ENCODE measurements at places on chromosomes 12 and 14.

DNA sequence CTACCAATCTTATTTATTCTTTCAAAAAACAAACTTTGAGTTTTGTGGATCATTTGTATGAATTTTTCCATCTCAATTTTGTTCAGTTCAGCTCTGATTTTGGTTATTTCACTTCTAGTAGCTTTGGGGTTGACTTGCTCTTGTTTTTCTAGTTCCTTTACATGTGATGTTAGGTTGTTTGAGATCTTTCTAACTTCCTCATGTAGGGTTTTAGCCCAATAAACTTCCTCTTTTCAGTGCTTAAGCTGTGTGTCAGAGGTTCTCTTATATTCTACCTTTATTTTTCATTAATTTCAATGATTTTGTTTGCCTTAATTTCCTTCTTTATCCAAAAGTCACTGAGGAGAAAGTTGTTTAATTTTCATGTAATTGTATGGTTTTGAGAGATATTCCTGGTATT is 860.4 kb upstream of the FBXO33 start:
- DNase-seq, result no peak

- DNase-seq, result no peak
Measured at GRCh38 chr14:103782376-103782775, 65.0 kb downstream of the PPP1R13B start.

- DNase-seq, result no peak
Measured at GRCh38 chr14:52360831-52361230, 46.7 kb downstream of the PTGER2 start.

- no peak for DNase-seq
Measured at GRCh38 chr12:19988948-19989347, 379.4 kb upstream of the PDE3A start.

DNA sequence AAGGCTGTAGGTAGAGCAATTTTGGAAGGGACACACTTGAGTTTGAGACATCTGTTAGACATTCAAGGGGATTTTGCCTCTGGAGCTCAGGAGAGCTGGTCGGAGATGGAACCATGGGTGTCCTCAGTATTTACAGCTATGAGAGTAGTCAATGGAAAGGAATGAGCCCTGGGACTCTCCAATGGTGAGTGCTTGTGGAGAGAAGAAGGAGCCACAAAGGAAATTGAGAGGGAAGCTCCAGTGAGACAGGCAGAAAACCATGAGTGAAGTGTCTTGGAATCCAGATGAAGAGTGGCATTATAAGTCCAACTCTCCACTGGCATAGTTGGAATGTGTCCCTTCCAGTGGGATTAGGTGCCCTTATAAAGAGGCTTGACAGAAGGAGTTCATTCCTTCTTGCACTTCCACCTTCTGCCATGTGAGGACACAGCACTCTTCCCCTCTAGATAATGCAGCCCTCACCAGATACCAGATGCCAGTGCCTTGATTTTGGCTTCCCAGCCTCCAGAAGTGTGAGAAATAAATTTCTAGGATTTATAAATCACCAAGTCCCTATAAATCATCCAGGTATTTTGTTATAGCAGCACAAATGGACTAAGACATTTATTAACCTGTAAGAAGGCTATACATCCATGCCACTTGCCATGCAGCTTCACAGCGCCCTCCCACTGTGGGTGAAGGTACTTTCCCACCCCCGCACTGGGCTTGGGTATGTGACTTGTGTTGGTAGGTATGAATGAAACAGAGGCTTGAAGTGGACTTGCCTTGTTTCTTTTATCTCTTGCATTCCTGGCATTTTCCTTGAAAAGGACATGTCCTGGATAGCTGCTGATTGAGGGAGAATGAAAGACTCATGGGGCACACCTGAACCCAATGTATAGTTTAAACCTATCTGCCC is 27.3 kb downstream of the LLPH start:
- DNase-seq, result no peak

- DNase-seq, result no peak
Measured at GRCh38 chr12:22254478-22254877, 80.0 kb downstream of the ST8SIA1 start.

- DNase-seq, result no peak
Measured at GRCh38 chr12:125434131-125434530, 368.9 kb downstream of the AACS start.

GRCh38 chr12:49624921-49625577 is 1.7 kb downstream of the PRPF40B start:
- DNase-seq, result no peak

GRCh38 chr14:77659831-77660230 is 43.4 kb upstream of the SPTLC2 start:
- peak; percentile 62 for DNase-seq

DNA sequence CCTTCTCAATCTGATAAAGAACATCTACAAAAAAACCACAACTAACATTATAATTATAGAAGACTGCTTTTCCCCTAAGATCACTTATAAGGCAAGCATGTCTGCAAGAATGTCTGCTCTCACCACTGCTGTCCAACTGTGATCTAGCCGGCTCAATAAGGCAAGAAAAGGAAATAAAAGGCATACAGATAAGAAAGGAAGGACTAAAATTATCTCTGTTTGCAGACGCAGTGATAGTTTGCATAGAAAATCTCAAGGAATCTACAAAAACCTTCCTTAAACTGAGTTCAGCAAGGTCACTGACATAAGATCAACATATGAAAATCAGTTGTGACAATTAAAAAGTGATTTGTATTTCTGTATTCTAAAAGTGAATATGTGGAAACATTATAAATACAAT is 138.0 kb upstream of the EGLN3 start:
- no peak for DNase-seq

GRCh38 chr12:130764073-130764472 is 48.0 kb upstream of the RIMBP2 start:
- peak; percentile 37 for DNase-seq

GRCh38 chr14:84937016-84937415 is 592.9 kb upstream of the FLRT2 start:
- no peak for DNase-seq

DNA sequence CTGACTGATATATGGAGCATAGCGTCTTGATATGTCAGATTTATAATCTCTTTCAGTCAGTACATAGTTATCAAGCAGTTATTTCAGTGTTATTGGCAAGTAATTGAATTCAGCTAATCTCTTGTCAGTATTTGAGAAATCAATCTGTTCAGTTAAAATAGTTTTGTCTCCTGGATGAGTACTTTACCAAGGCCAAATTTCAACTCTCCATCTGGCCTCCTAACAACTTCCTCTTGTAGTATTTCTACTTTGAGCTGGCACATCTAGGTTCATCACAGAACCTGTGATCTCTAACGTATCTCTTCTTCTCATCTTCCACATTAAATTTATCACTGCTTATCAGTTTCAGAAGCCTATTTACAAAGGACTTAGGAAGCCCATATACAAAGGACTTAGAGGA is 690.5 kb downstream of the C12orf50 start:
- DNase-seq, result no peak

DNA sequence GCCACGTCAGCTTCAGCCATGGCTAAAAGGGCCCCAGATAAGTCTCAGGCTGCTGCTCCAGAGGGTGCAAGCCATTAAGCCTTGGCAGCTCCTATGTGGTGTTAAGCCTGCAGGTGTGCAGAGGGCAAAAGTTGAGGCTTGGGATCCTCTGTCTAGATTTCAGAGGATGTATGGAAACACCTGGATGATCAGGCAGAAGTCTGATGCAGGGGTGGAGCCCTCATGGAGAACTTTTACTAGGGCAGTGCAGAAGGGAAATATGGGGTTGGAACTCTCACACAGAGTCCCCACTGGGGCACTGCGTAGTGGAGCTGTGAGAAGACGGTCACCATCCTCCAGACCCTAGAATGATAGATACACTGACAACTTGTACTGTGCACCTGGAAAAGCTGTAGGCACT is 47.9 kb downstream of the SDR9C7 start:
- DNase-seq, result no peak

GRCh38 chr12:105433804-105434203 is 103.3 kb downstream of the C12orf75 start:
- no peak for DNase-seq

GRCh38 chr12:65643595-65644386 is 180.5 kb upstream of the HMGA2 start:
- no peak for DNase-seq

GRCh38 chr14:49546766-49547165 is 39.4 kb downstream of the RPS29 start:
- no peak for DNase-seq

DNA sequence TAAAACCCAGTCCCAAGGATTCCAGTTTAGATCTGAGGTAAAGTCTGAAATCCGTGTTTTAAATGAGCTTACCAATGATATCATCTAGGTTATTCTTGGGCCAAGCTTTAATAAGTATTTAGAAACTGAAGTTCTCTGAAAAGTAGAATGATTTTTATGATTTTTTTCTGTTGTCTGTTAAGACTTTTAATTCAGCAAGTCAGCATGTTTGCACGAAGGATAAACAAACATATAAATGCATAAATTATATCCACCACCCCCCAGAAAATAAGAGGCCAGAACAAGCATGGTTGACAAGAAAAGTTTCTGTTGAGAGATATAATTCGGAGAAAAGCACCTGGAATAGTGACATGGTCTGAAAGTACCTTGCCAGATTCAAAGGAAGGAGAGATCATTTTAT is 655.7 kb downstream of the NOVA1 start:
- no peak for DNase-seq

GRCh38 chr14:62896932-62897456 is 148.3 kb downstream of the KCNH5 start:
- no peak for DNase-seq

DNA sequence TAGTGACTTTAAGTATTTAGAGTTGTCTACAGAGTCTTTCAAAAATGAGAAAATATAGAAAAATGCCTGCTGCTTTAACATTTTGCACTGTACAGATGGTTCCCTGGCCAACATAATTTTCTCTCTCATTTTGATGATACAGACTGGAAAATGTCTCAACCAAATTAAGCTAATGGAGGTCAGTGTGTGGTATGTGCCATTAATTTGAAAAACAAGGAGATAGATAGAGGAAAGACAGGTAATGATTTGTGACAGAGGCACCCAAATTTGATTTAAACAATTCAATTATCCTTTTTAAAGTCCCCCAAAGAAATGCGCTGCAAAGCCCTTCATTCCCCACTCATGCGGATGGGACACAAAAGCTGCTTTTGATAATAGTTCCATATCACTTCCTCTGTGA is 140.0 kb downstream of the ASCL1 start:
- no peak for DNase-seq

DNA sequence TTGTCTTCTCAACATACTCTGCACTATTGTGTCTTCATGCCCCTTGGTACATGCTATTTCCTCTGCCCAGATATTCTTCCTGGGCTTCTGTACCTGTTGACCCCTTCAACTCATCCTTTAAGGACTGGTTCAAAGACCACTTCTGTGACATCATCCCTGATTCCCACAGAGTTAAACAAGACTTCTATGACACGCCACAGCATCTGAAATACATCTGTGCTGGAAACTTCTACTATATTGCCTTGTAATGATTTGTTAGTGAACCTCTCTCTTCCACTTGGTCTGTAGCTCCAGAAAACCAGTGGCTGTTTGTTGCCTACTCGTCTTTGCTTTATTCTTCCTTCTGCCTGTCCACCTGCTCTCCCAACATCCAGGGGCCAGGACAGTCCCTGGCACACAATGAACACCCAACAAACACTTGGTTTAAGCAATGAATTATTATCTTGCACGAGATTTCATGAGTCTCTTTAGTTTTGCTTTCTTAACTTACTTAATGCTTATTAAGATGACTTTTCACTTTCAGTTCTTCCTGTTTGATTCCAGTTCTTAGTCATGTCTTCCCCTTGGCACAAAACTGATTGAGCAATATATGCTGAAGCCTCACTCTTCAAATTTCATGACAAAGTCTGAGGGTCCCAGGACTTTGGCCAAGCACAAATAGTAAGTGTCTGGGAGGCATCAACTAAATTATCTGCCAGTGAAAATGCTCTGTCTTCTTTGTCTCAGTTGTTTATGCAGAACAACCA is 485.9 kb downstream of the APAF1 start:
- DNase-seq, result peak; percentile 85

- DNase-seq, result no peak
Measured at GRCh38 chr12:109731806-109732205, 18.2 kb downstream of the FAM222A start.

GRCh38 chr12:30696486-30696885 is 817 bp upstream of the IPO8 start:
- no peak for DNase-seq

DNA sequence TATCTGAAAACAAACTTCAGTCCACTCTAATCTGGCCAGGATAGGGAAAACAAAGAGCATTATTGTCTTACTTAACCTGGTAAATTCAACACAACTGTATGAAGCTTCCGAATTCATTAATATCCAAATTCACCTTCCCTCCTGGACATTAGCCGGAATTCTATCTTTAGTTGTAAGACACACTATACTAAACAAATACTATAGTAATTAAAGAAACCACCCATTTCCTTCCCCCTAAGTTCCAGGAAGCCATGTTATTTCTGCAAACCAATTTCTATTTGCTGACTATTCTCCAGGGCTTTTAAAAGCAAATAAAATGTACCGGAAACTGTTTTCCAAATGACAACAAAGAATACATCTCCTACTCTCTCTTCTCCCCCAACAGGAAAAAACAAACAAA is 122.7 kb upstream of the MDM1 start:
- no peak for DNase-seq

DNA sequence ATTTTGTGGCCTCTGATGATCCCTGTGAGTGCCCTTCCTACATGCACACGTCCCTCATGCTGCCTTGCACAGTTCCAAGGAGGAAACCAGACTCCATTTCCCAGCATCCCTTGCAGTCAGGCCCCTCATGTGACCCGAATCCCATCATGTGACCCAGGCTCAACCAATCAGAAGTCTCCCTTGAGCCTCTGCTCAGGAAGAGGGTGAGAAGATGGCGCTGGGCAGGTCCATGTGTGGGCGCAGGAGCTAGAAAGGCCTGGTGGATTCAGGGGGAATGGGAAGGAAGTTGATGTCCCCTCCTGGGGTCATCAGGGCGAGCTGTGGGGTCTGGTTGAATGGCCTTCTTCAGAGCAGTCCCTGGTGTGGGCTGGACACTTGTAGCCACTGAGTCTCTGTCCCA is 240.5 kb downstream of the ADGRD1 start:
- no peak for DNase-seq

DNA sequence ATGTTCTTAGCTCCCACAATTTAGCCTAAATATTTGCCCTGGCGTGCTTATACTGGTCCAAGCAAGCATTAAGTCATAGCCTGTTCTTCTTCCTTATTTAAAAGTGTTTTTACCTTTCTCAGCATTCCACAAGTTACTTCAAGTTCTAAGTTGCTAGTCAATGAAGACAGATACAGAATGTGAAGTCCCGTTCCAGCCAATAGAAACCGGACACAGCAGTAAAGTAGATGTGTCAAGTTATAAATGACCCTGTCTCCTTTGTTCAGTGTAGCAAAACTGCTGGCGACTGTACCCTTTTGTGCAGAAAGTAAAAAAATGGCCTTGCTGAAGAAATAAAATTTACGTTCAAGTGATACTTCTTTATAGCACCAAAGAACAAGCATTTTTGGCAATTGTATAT is 3.9 kb downstream of the SNAPC1 start:
- DNase-seq, result no peak

Measured in suppressor macrophage treated with lipopolysaccharide for 1 hour (primary cell).